ENCODE measurements at places on chromosomes 3 and 15.
A peak's percentile ranks its signal among the peaks of the same experiment; 100 is the strongest.

GRCh38 chr3:125591116-125591760 lies 4.1 kb downstream of the OSBPL11 start:
- DNase-seq = no peak

DNA sequence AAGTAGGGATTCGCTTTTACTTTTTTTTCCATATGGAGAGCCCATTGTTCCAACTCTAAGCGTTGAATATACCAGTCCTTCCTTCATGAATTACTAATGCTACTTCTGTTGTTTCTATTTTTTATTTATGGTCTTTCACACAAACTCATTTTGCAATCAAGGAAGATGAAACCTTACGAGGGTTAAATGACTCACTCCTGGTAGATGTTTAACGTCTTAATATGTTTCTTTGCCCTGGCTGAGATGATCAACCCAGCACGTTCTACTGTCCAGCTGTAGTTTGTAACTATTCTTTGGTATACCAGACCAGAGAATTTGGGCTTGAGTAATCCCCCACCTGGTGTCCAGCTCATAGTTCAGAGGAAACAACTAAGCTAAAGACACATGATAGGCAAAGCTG lies 23.1 kb downstream of the CDCP1 start:
- DNase-seq = peak; percentile 53

- no peak for DNase-seq
Observed at GRCh38 chr15:61390138-61390537, 161.0 kb upstream of the RORA start.

DNA sequence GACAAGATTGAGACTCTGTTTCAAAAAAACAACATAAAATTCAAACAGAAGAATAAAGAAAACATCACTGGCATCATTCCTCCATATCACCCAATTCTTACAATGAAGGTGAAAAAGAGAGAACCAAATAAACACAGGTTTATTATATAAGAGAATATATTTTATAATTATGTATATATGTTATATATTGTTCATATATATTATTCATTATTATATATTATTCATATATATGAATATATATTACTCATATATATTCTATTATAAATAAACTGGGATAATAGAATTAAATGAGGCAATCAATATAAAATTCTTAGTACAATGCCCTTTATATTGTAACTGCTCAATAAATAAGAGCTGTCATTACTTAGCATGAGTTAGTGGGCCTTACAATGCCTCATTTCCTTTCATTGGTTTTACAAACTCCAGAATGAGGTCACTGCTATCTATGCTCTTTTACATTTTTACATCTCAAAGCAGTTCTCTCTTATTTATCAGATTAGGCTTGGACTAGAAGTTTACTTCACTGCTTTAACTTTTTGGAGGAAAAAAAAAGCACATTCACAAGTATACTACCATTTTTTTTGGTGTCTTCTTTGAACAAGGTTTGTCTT lies 135.5 kb upstream of the TTC14 start:
- DNase-seq = no peak

- no peak for DNase-seq
Observed at GRCh38 chr15:45795440-45796069, 160.7 kb downstream of the SQOR start.

GRCh38 chr15:50355619-50355905 lies 564 bp upstream of the GABPB1 start:
- no peak for DNase-seq

GRCh38 chr3:134839990-134840389 lies 44.9 kb downstream of the EPHB1 start:
- DNase-seq = no peak

- DNase-seq = no peak
Observed at GRCh38 chr15:64023220-64023619, 23.1 kb downstream of the DAPK2 start.

DNA sequence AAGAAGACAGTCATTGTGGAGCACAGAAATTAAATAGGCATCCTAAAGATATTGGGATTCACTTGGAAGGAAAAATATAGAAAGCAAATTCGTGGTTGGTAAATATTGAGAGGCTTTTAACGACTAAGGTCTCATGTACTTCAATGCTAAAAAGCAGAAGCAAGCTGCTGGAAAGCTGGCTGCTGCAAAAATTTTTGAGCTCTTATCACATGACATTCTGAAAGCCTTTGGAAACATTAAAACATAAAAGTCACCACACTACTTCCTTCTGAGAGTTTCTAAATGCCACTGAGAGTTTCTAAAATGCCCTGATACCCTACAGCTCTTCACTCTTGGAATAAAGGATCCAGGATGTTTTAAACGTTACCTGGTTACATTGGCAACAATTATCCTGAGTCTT lies 39.0 kb upstream of the CBLB start:
- DNase-seq = no peak

- peak; percentile 77 for DNase-seq
Observed at GRCh38 chr3:16064642-16065414, 109.7 kb upstream of the GALNT15 start.

GRCh38 chr3:43153216-43154083 lies 47.6 kb upstream of the POMGNT2 start:
- DNase-seq = peak; percentile 75

DNA sequence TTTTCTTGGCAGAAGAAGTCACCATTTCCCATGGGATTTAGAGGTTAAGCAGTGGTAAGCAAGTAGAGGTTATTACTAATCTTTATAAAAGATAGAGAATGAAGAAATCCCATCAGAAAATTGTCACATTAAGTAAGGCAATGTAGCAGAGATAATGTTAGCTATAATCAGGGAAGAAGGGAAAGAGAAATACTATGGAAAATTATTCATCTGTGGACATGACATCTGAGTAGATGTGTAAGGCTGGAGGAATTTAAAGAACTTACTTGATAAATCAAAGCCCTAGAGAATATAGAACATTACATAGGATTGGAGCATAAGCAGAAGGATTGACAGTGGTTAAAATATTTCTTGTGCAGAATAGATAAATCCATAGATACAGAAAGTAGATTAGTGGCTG lies 553.1 kb upstream of the CBLB start:
- no peak for DNase-seq

DNA sequence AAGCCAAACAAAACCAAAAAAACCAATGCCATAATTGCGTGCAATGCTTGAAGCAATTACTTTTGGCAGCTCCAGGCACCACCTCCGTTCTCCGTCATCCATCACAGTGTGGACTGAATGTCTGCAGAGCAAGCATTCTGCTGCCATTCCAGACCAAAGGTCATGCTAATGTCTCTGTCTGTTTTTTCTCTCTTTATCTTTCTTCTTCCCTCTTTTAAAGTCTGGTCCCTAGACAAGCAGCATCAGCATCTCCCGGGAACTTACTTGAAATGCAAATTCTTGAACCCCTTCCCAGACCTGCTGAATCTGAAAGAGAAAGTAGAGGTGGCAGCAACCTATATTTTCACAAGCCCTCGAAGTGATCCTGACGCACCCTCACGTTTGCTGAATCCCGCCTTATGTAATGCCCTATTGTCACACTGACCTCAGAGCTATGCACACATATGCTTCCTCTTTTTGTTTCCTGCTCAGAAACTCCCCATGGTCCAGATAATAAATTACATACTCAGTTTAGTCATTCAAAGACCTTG lies 297.3 kb upstream of the PROK2 start:
- DNase-seq = no peak

- DNase-seq = no peak
Observed at GRCh38 chr15:61050844-61051568, 178.1 kb downstream of the RORA start.

- DNase-seq = no peak
Observed at GRCh38 chr3:57810471-57811137, 54.5 kb downstream of the SLMAP start.

GRCh38 chr3:23576379-23576959 lies 229.3 kb upstream of the UBE2E1 start:
- DNase-seq = no peak

DNA sequence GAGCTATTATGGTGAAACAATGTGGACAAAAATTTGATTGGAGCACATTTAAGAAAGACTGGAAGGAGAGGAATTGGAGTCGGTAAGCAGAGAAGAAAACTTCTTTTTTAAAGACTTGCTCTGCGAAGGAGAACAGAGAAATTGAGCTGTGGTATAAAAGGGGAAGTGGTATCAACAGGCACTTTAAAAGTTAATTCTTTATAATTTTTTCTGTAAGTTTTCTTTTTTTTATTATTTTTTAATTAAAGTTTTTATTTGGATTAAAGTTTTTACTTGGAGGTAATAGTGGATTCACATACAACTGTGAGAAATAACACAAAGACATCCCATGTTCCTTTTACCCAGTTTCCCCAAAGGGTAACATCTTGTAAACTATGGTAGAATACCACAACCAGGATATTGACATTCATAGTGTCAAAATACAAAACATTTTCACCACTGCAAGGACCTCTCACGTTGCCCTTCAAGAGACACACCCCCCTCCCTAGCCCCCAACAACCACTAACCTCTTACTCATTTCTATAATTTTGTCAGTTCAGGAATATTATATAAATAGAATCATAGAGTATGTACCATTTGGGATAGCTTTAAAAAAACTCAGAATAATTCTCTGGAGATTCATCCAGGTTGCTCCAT lies 33.8 kb upstream of the XIRP1 start:
- no peak for DNase-seq

DNA sequence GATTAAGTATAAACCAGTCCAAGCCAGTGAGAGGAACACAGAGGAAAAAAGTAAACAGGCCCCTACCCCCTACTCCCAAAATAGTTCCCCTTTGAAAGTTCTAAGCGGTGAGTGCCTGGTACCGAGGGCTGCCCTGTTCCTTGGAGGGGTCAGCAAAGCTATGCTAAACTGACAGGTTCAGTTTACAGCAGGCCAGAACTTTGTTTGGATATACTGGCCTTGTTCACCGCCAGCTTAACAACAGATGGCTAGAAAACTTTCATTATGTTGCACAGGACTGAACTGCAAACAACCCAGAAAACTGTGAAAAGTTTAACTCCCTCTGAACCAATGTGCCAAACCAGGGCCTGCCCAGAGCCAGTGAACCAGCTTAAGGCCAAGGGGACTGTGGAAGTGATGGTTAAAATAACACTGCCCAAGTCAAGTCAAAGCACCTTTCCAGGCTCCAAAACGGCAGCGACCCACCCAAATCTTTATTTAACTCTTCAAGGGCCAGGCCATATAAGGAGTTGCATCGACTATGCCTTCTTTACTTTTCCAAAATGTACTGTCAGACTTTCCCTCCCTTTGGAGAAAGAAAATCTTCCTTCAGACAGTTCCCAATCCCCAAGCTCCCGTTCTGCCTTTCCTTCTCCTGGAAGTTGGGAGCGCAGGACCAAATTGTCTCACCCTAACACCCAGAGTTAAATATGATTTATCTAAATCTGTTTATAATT lies 448.0 kb downstream of the FOXP1 start:
- no peak for DNase-seq

DNA sequence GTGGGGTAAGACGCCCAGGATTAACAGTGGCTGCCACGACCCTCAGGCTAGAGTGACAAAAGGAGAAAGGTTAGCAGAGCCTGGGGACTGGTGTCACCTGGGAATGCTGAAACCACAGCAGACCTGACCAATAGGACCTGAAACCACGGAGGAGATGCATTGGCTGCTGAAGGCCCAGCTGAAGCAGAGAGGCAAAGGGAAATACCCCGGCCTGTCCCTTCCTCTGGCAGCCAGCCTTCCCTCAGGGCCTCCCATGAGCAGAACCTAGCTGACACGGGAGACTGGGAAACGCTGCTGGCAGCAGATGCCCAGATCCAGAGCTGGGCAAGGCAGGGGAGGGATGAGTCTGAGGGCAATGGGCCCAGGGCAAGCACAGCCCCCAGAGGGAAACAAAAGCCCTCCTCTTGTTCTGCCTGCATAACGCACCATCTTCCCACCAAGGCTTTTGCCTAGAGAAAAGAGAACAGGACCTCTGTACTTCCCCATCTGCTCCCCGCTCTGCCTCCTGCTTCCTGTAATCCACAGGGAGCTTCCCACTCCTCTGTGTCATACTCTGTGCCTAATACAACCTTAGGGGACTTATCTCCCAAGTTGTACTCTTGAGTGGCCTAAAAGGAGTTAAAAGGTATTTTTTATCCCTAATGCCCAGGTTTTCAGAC lies 216.2 kb downstream of the ABHD5 start:
- DNase-seq = no peak

DNA sequence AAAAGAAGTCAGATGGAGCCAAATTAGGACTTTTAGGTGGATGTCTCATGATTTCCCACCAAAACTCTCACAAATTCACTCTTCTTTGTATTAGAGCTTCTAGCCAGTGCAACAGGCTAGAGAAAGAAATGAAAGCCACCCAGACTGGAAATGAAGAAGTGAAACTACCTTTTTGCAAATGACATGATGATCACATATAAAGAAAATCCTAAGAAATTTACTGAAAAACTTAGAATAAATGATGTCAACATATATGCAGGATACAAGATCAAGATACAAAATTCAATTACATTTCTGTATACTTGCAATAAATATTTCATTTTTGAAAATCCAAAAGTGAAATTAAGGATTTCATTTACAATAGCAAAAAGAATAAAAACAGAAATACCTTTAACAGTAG lies 110.8 kb downstream of the LRIG1 start:
- no peak for DNase-seq

DNA sequence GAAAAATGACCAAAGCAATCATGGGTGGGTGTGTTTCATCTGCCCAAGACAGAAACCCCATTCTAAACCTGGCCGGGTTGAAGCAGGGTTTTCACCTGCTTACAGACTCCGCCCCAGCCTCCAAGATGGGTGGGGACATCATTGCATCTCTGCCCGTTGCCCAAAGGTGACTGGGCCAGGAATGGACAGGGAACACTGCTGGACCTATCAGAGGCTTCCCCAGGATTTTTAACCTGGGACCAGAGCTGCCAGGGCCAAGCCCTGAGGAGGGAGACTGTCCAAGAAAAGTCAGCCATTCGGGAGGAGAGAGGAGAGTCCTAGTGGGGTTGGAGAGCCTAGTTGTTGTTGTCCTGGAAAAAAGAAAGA lies 109.7 kb upstream of the ALDH1A3 start:
- no peak for DNase-seq

- DNase-seq = peak; percentile 52
Observed at GRCh38 chr15:49718234-49718633, 97.4 kb downstream of the DTWD1 start.

- DNase-seq = no peak
Observed at GRCh38 chr3:113232342-113232741, 21.0 kb downstream of the BOC start.

DNA sequence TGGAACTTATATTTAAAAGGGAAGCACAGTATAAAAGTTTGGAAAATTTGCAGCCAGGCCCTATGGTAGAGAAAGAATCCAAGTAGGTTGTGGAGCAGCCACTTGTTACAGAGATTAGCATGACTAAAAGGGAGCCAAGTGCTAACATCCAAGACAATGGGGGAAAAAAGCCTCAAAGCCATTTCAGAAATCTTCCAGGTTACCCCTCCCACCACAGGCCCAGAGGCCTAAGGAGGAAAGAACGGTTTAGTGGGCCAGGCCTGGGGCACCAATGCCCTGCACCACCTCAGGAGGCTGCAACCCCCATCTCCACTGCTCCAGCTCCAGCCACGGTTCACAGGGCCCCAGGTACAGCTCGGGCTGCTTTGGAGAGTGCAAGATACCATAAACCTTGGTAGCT lies 69.9 kb downstream of the IGF2BP2 start:
- no peak for DNase-seq

DNA sequence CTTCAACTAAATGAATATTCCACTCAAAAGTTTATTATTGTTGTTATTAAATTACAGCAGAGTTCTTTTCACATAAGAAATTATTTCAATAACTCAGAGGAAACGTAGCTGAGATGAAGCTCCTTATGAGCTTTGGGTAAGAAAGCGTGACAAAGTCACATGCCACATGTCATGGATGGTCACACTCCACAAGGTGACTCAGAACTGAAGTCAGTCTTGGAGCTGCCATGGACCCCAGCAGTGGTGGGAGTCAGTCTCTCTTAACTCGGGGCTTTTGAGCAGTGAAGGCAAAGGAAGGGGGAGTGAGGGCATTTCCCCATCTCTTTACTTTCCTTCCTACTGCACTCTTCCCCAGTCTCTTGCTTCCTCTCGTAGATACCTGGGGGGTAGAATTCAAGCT lies 87.5 kb upstream of the FAM3D start:
- DNase-seq = no peak

All from AG09319 (cell line).